ENCODE measurements at places on chromosomes 16 and 17.

DNA sequence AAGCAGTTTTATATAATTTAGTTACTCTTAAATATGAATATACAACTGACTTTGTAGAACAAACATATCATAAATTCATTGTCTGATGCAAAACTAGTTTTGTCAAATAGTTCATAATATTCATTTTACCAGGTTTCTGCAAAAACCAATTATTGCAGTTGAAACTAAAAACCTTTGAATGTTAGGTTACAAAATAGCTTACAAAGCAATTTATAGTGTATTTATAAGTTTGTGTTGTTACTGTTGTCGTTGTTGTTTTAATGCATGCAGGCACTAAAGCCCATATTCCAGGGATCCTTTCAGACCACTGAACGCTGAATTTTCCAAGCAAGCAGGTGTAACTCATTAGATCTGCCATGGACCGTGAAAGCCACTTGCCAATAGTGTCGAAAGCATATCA lies 427.6 kb downstream of the ZFHX3 start:
- DNase-seq = no peak

- DNase-seq = peak; percentile 72
Measured at GRCh38 chr16:17313085-17313611, 157.6 kb downstream of the XYLT1 start.

GRCh38 chr16:84820305-84820684 lies 510 bp downstream of the CRISPLD2 start:
- no peak for DNase-seq

DNA sequence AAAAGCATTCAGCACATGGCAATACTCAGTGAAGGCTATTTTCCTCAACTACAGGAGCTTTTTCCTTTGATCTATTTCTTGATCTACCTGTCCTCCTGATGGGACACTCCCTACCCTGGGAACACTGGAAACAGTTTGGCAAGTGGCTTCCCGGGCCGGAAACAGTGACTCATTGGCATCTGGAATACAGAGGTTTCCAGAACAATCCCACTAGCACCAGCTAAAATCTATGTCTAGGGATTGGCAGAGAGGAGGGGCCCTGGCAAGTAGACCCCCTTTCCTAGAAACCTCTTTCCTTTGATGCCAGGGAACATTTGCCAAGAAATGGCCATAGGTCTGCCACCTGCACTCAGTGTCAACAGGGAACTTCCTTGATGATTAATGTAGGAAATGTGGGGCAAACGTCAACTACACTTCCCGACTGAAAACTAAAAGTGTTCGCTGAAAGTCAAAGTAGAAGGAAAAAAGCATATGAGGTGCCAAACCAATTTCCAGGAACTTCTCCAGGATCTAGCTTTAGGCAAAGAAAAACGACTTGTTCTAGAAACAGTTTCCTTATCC lies 30.4 kb upstream of the FBXW10B start:
- DNase-seq = peak; percentile 70

DNA sequence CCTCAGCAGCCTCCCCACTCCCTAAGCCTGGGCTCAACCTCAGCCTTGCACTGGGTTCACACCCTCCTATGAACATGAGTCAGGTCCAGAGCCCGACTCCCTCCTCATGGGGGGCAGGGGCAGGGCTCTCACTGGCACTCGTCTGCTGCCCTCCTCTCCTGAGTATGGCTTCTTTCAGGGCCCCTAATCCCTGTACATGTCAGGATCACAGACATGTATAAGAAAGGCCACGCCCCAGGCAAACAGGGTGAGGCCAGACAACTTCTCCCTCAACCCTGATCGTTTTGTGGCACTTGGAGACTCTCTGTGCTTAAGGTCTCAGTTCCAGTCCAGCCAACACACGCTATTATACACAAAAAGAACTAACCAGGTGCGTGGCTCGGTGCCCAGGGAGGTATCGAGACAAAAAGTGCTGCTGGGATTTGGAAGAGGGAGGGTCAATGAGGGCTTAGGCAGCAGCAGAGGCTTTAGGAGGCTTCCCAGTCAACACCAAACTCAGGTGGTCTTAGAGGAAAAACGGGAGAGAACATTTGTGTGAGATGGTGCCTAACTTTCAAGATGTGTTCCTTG lies 45.2 kb downstream of the CMTM3 start:
- no peak for DNase-seq

DNA sequence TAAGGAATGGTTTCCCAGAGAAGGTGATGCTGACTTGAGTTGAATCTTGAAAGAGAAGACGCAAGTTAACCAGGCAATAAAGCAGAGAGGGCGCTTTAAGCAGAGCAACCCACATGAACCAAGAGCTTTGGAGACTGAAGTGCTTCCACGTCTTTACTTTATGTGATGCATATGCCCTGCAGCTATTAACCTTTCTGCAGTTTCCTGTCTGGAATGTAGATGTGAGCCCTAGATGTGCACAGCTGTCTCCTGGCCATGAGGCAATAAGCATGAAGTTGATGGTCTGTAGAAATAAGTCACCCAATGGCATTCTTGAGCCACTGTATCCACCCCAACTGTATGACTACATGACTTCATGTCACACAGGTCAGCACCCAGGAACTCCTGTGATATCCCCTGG lies 5.7 kb upstream of the CHST4 start:
- DNase-seq = no peak

GRCh38 chr17:82647593-82648164 lies 565 bp downstream of the WDR45B start:
- DNase-seq = no peak

- DNase-seq = peak; percentile 38
Measured at GRCh38 chr17:49968405-49969133, 421 bp upstream of the DLX4 start.

DNA sequence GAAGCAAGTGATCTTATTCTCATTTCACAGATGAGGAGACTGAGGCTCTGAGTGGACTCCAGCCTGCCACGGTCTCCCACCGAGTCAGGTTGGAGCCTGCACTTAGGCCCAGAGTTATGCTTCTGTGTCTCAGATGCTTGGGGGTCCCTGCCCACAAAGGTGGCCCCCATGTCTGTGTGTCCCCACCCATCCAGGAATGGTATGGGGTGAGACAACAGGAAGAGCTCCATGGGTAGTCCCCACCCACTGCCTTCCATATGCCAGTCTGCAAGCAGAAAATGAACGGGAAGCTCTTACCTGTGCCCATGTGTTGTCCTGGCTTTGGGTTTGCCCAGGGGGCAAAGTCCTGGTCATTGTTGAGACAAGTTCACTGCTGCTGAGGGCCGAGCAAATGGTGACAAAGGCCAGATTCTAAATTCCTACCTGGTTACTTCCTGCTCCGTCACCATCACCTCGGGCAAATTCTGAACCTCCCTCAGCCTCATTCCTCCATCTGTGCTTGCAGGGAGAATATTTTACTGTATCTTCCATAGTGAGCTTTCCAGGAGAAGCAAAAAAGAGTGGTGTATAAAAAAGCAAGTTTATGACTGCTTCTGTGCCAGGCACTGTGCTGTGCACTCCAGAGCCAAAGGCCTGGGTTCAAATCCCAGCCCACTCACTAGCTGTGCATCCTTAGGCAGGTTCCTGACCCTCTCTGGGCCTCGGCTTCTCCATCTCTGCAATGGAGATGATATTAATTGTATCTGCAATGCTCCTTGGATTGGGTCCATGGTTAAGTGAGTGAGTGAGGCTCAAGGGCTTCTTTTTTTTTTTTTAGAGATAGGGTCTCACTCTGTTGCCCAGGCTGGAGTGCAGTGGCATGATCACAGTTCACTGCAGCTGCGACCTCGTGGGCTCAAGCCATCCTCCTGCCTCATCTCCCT lies 9.3 kb downstream of the IL4R start:
- DNase-seq = no peak

DNA sequence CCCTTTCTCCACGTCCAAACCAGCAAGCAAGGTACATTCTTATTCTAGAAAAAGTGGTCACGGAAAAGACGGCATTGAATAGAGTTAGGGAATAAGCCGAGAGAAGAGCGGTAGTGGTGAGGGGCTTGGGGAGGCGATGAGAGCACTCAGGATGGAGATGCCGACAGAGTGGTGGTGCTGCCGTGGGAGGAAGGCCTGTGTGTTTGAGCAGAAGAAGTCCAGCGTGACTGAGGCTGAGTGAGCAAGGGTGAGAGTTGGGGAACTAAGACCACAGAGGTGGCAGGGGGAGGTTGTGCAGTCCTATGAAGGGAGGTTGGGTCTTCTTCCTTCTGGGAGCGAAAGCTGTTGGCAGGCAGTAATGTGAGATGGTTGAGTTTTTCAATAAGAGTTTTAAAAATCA lies 252.3 kb downstream of the ABCC12 start:
- no peak for DNase-seq

DNA sequence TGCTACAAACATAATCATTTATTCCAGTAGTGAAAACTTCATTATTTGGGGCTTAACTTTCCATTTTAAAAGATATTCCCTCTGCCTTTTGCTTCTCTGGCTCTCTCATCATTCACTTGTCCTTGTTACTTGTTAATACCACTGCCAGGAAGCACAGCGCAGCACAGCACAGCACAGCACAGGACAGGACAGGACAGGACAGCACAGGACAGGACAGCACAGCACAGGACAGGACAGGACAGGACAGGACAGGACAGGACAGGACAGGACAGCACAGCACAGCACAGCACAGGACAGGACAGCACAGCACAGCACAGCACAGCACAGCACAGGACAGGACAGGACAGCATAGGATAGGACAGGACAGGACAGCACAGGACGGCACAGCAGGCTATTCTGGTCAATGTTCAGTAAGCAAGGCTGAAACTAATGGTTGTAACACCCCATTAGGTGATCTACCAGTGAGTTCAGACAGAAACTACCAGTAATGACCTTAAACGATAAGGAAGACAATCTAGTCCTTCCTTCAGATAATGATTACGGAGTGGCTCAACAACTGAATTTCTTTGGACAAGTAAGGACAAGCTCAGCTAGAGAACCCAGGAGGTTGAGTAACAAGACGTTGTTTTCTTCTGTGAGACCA lies 31.9 kb downstream of the COG1 start:
- DNase-seq = no peak

DNA sequence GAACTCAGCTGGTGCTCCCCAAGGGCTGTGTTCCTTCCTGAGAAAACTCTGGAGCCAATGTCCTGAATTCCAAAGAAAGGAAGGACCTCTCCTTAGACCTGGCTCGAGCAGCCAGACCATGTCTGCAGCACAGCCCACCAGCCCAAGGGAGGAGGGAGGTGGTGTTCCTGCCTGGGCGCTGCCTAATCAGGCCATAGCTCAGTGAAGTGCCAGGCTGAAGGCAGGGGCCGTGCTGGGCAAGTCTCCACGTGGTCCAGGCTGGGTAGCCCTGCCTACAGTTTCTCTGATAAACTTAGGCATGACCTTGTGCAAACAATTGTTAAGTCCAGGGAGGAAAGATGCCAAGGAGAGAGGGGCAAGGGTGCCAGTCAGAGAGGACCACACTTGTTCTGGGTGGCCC lies 76.8 kb downstream of the MPRIP start:
- no peak for DNase-seq

GRCh38 chr16:11734653-11735043 lies 8.0 kb downstream of the TXNDC11 start:
- no peak for DNase-seq

DNA sequence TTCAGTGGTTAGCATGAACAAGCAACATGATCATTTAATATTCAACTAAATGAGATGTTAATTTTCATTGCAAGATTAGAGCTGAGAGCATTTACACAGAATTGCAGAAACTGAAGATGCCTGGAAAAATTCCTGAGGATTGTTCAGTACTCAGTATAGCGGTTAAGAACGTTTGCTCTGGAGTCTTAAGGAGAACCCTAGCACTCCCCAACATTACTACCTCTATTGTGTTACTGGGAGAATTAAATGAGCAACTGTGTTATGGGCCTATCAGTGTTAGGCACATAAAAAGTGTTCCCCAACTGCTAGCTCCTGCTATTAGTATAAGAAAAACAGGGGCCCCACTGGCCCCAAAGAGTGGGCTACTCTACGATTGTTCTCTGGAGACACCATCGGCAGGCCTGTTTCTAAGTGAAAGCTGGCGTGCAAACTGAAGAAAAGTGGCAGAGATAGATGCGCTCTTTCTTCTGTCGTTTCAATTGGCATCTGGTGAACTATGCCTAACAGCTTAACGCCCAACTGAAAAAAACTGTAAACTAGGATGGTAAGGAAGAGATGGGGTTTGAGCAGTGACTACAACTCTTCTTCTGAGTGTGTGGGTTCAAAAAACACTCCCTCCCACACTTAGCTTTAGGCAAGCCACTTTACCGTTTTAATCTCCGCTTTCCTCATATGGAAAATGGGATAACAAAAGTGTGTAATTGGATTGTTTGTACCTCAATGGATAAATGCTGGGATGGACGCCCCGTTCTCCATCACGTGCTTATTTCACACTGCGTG lies 1.3 kb downstream of the CDR2 start:
- DNase-seq = no peak

DNA sequence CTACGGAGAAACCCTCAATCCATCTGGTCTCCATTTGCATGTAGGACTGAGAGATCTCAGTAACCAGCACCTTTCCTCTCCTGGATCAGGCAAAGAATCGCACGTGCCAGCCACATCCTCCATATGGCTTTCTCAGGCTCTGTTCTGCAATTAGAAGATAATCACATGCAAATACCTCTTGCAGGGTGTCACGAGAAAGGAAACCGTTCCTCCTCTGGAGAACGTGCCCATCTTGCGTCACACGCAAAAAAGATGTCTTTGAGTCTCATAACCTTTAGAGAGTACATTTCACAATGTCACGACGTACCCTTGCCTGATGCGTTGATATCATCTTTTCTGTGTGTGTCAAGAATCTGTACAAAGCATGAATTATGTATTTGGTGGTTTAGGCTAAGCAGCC lies 36.2 kb upstream of the DNAH17 start:
- no peak for DNase-seq

DNA sequence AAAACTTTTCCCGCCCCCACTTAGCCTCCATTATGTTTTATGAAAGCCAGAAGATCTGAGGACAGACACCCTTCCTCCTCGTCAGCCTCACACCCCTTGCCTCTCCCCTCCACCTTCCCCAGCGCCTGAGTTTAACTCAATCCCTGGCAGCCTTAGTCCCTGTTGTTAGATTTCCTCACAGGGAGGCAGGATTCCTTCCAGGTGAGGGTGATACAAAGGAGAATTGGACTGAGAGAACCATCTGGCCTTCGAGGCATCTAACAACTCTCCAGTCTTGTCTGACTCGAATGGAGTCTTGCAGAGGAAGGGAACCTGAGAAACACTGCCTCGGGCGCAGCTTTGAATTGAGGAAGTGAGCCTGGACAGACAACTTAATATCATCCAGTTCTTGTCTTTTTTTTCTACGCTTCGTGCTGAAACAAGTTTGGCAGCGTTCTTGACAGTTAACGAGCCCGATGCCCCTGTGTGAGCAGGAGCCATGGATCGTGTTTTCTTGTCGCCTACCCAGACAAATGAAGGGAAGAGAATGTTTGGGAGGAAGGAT lies 1.3 kb upstream of the ZNF768 start:
- DNase-seq = no peak

- no peak for DNase-seq
Measured at GRCh38 chr17:82301916-82302567, 15.4 kb downstream of the CD7 start.

GRCh38 chr16:85749771-85750145 lies 1.1 kb downstream of the C16orf74 start:
- no peak for DNase-seq

- DNase-seq = no peak
Measured at GRCh38 chr17:40486522-40487370, 14.7 kb downstream of the TNS4 start.

GRCh38 chr17:67033613-67034012 lies 10.7 kb upstream of the CACNG1 start:
- DNase-seq = no peak

GRCh38 chr16:50474138-50474537 lies 74.1 kb upstream of the NKD1 start:
- no peak for DNase-seq

Measured in muscle of arm (tissue), 14 donors.